Caudate nucleus (tissue), 63 donors: ENCODE measurements at places on chromosomes 2 and 18.

DNA sequence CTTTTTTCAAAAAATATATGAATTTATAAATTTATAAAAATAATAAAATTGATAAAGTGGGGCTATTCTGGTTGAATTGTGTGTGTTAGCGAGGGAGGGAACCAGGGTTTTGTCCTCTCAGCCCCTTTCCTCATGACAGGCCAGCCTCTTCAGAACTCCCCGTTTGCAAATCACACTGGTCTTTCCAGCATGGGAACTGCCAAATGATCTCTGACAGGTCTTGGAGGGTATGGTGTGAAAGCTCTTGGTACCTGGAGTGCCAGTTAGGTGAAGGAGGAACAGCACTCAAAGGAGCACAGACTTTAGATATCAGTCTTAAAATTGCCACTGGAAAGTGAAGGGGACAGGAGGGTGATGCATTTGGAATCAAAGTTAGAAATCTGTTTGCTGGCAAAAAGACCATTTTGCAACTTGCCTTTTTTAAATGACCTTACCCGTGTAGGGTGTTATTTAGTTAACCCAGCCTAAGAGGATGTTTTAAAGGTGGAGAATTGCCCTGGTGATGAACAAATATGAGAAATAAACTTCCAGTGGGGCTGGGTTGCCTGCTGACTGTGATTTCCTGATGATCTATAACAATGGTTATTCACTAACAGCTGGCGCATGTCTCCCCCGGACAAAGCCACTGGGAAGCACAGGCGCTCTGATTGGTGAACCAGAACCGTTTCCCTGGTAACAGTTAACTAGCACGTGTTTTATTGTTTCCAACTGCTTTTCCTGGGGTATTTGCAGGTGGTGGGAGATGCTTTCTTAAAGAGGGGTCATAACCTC, 85.3 kb upstream of the EFEMP1 start:
- DNase-seq = peak; percentile 62

- no peak for DNase-seq
Measured at GRCh38 chr18:13186687-13187086, 31.9 kb upstream of the LDLRAD4 start.

GRCh38 chr2:144503242-144503641, 16.7 kb downstream of the ZEB2 start:
- DNase-seq = no peak

GRCh38 chr18:45328296-45328695, 287.0 kb upstream of the SLC14A2 start:
- no peak for DNase-seq

- no peak for DNase-seq
Measured at GRCh38 chr18:70234667-70235459, 29.4 kb upstream of the RTTN start.

GRCh38 chr2:118811514-118812115, 35.8 kb downstream of the EN1 start:
- DNase-seq = no peak

- no peak for DNase-seq
Measured at GRCh38 chr2:85936421-85937068, 47.8 kb upstream of the ST3GAL5 start.

DNA sequence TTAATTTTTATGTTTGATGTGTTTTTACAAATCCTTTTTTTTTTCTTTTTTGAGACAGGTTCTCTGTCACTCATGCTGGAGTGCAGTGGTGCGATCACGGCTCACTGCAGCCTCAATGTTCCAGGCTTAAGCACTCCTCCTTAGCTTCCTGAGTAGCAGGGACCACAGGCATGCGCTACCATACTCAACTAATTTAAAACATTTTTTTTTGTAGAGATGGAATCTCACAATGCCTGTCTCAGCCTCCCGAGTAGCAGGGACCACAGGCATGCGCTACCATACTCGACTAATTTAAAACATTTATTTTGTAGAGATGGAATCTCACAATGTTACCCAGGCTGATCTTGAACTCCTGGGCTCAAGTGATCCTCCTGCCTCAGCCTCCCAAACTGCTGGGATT, 3.2 kb downstream of the NOTO start:
- DNase-seq = no peak

GRCh38 chr2:240965296-240965904, 33.0 kb upstream of the SNED1 start:
- DNase-seq = no peak

DNA sequence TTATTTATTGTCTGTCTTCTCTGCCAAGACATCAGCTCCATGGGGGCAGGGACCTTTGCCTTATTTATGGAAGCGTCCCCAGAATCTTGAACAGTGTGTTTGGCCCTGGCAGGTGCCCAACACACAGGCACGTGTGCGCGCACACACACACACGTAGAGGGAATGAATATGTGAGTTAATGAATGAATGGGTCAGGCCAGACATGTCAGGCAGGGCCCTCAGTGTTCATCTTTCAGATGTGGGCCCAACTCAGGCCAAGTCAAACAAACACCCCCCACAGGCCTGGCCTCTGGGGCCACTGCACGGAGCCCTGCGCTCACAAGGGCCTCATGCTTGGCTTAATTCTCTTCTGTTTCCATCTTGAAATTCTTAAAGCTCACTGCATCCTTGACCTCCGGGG, 54.1 kb downstream of the DYSF start:
- no peak for DNase-seq

- no peak for DNase-seq
Measured at GRCh38 chr2:70425682-70426301, 123.9 kb upstream of the FAM136A start.

DNA sequence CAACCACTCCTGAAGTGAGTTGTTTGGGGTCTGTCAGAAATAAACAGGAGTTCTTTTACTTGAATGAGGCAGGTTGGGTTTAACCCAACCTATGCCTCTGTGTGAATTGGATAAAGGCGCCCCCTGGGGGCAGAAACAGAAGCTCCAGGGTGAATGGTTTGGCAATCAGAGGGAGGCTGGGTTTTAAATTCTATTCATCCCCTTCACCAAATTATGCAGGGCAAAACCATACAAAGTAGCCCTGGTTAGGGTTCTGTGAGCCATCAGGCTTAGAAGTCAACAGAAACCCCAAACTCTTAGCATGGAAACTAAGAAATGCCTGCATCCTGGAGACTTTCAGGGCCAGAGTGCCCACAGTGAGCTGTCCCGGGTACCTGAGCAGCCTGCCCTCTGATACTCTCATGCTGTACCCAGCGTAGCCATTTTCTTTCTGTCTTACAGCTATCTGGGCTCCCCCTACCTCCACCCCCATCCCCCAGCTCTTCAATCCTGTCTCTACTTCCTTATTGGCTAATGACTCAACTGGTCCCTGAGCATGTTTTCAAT, 241.5 kb downstream of the ICOS start:
- DNase-seq = no peak

GRCh38 chr2:23314687-23315086, 70.3 kb upstream of the KLHL29 start:
- DNase-seq = no peak

- no peak for DNase-seq
Measured at GRCh38 chr2:161250864-161251436, 57.3 kb upstream of the PSMD14 start.

DNA sequence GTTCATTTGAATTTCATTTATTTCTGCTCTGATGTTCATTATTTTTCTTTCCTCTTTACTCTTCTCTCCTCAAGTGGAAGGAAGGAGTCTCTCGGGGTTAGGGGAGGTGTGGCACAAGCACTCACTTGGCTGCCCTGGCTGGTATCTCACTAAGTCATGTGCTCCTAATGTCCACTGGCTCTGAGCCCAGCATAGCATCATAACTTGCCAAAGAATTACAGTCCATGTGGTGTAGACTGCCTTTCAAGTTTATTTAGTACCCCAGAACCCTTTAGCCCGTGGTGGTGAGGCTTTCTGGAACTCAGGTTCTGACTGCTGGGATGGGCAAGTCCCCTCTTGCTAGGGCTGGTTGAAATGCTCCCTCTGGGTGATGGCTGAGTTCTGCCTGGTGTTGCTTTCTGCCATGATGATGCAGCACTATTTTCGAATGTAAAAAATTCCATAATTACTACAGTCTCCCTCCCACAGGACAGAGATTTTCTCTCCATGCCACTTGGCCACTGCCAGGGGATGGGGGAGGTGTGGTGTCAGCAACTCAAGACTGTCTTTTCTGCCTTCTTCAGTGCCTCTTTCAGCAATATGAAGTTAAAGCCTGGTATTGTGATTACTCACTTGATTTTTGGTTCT, 22.2 kb downstream of the SPAG16 start:
- no peak for DNase-seq

DNA sequence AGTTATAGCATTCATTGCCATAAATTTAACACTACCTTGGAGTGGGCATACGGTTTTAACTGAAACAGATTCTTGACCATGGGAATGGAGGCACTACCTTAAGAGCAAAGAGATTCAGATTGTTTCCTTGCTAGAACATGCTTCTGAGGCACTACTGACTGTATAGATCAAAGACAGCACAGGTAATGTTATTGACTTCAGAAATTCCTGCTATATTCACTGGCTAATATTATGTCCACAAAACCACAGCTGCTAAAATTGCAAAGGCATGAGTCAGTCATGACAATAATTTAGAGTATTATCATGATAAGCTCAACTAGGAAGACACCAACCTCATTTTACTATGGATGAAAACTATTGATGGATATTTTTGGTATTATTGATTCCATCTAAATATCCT, 39.4 kb downstream of the SLC8A1 start:
- no peak for DNase-seq

GRCh38 chr2:61632276-61633169, 94.4 kb upstream of the XPO1 start:
- DNase-seq = no peak

- no peak for DNase-seq
Measured at GRCh38 chr2:9017411-9017810, 13.9 kb upstream of the MBOAT2 start.

GRCh38 chr2:24207359-24207758, 32.5 kb downstream of the FAM228A start:
- DNase-seq = no peak

GRCh38 chr18:62289047-62289446, 36.1 kb upstream of the TNFRSF11A start:
- no peak for DNase-seq

GRCh38 chr2:156191527-156191926, 141.0 kb downstream of the NR4A2 start:
- DNase-seq = no peak

GRCh38 chr2:21131861-21132260, 8.1 kb downstream of the TDRD15 start:
- DNase-seq = no peak
